Tibial nerve (tissue), 4 donors: ENCODE measurements at places on chromosomes 11 and 22.

GRCh38 chr22:24037851-24038765 lies 27.0 kb downstream of the CABIN1 start:
- H3K27ac ChIP-seq: no peak overlapping the region
- peaks cover 8% of the 10 kb centered on the region for H3K36me3 ChIP-seq
- no peaks in the 10 kb centered on the region for H3K4me1 ChIP-seq
- H3K27me3 ChIP-seq: no peaks in the 10 kb centered on the region

GRCh38 chr22:35556666-35557065 lies 16.0 kb downstream of the RASD2 start:
- no peaks in the 10 kb centered on the region for H3K27me3 ChIP-seq
- no peak for DNase-seq
- H3K36me3 ChIP-seq: no peaks in the 10 kb centered on the region
- H3K4me3 ChIP-seq: no peak overlapping the region
- no peak overlapping the region for H3K27ac ChIP-seq

DNA sequence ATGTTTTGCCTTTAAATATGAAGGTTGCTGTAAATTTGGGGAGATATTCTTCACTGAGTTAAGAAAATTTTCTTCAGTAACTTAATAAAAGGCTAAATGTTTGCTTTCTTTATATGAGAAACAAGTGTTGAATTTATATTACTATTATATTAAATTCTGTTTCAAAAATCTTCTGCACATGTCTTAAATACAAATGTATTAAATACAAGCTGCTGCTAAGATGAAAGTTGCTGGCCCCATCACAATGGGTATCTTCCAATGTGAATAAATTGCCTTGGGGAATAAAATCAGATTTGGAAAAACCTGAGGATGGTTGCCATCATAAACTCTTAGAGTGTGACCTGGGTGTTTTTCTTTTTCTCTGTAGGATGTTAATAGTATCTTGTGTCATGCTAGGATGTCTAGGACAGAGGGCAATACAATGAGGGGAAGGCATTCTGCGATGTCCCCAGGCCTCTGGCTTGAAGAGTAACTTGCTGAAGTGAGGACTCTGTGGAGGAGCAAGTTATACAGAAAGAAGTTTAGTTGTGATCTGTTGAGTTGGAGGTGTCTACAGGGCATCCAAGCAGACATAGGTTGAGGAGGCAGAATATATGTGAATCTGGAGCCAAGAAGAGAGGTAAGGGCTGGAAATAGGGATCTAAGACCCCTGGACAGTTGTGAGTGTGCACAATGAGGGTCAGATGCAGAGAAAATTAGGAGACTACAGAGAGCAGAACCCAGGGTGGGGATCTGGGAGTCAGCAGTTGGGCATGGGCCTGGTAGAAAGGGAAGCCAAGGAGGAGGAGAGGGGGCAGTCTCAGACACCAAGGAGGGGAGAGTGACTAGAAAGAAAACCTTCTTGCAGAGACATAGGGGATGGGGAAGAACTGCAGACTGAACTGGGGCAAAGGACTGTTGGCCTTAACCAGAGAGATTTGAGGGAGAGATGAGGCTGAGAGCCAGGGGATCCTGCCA lies 4.8 kb downstream of the IGLL5 start:
- no peaks in the 10 kb centered on the region for H3K36me3 ChIP-seq
- no peaks in the 10 kb centered on the region for H3K4me1 ChIP-seq
- peaks cover 4% of the 10 kb centered on the region for H3K27me3 ChIP-seq
- H3K4me3 ChIP-seq: no peak overlapping the region

- no peak overlapping the region for H3K4me3 ChIP-seq
- no peaks in the 10 kb centered on the region for H3K36me3 ChIP-seq
- H3K27me3 ChIP-seq: no peaks in the 10 kb centered on the region
- H3K27ac ChIP-seq: no peak overlapping the region
- no peaks in the 10 kb centered on the region for H3K4me1 ChIP-seq
These were observed 64.5 kb downstream of the BRD1 start for GRCh38 chr22:49763138-49763537.

DNA sequence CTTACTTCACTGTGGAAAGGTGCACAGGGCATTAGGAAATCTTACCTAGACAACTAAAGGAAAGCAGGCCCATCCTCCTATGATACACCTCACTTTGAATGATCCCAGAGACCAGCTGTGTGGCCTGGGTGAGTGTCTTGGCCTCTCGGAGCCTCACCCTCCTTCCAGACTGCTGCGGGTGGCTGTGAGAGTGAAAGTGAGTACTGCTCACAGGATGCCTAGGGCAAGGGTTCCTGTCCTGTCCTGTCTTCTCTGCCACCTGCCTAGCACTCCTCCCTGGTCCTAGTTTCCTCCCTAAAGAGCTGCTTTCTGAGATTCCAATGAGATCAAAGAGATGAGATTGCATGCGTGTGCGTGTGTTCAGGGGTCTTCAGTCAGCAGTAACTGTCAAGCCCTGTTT lies 19.5 kb upstream of the ADORA2A start:
- H3K4me3 ChIP-seq: no peak overlapping the region
- no peak for DNase-seq
- H3K4me1 ChIP-seq: peaks cover 29% of the 10 kb centered on the region

DNA sequence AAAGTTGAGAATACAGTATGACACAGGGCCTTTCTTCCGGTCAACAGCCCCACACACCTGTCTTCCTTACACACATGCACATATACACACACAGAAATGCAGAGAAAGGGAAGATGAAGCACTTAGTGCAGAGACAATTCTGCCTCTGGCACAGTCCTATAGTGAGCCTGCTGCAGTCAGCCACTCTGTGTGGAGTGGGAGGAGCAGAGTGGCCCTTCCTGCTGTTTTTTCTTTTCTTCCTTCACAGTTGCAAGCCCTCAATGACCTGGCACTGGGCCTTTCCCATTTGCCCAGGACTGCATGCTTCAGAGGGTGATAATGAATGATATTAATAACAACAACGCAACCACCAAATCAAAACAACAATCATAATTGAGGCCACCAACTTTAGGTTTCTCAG lies 527.0 kb upstream of the B3GAT1 start:
- H3K4me3 ChIP-seq: no peak overlapping the region
- peaks cover 4% of the 10 kb centered on the region for H3K27me3 ChIP-seq
- H3K36me3 ChIP-seq: no peaks in the 10 kb centered on the region
- no peak for DNase-seq
- peaks cover 4% of the 10 kb centered on the region for H3K4me1 ChIP-seq

DNA sequence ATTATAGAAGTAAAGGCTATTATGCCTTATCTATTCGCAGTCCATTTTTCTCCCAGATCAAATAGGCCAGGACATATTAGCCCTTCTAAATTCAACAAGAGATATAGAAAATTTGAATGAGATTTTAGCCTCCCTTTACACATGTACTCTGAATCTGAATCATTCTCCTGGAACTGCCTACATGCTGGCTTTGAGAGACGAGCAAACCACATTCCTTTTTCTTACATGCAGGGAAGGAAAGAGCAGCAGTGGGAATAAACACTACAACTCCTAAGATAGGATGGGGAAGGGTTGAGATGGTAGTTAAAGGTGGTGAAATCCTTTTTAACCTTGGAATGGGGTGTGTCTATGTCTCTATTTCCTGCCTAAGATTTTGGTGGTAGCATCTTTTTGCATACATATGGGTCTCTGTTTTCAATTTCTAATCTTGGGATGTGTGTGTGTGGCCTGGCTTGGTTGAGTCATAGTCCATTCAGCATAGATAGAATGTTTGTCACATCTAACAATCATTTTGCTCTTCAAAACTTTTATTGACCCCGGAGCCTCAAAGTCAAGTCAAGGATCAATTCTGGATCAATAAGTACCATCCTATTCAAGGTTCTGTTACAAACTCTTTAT lies 11.1 kb upstream of the OOSP2 start:
- H3K27ac ChIP-seq: no peak overlapping the region
- no peak overlapping the region for H3K4me3 ChIP-seq
- no peaks in the 10 kb centered on the region for H3K27me3 ChIP-seq
- no peak for DNase-seq
- no peaks in the 10 kb centered on the region for H3K36me3 ChIP-seq

DNA sequence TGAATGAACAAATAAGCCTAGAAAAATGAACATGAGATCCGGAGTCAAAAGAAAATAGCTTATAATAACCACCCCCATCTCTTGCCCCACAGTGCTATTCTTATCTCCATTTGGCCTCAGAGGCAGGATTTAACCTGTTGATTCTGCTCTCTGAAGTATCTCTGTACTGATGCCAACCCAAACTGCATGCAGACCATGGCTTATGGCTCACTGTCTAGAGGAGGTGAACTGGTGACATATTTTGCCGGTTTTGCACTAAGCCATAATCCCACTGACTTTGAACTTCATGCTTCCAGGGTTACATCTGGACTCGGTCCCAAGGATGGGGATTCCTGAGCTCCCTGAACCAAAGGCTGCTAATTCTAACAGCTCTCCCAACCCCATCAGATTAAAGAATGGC lies 397.1 kb downstream of the TENM4 start:
- H3K4me3 ChIP-seq: no peak overlapping the region
- H3K27ac ChIP-seq: no peak overlapping the region
- H3K27me3 ChIP-seq: no peaks in the 10 kb centered on the region
- no peaks in the 10 kb centered on the region for H3K4me1 ChIP-seq
- no peak for DNase-seq
- no peaks in the 10 kb centered on the region for H3K36me3 ChIP-seq

- no peaks in the 10 kb centered on the region for H3K27me3 ChIP-seq
- DNase-seq: no peak
- H3K36me3 ChIP-seq: no peaks in the 10 kb centered on the region
These were observed 29.4 kb downstream of the ARFGAP2 start for GRCh38 chr11:47147250-47147649.

DNA sequence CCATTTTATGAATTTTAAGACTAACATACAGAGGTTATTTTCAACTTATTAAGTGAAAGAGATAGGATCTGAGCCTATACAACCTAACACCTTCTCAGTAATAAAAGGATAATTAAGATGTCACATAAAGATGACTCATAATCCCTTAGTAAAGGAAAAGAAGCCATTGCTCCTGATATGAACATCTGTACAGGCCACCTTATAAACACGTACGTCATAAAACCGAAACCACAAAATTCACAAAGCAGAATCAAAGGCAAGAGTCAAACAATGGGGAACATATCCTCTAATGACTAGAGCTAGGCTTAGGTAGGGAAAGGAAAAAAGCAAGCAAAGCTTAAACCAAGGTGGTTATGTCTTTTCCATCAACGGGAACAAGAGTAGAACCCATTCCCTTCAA lies 103.5 kb downstream of the KCNA4 start:
- no peaks in the 10 kb centered on the region for H3K27me3 ChIP-seq
- no peak overlapping the region for H3K27ac ChIP-seq
- no peak for DNase-seq
- H3K36me3 ChIP-seq: no peaks in the 10 kb centered on the region
- no peaks in the 10 kb centered on the region for H3K4me1 ChIP-seq
- H3K4me3 ChIP-seq: no peak overlapping the region

GRCh38 chr11:122375687-122376399 lies 259.8 kb upstream of the BLID start:
- no peak overlapping the region for H3K27ac ChIP-seq
- no peaks in the 10 kb centered on the region for H3K4me1 ChIP-seq
- H3K4me3 ChIP-seq: no peak overlapping the region
- no peaks in the 10 kb centered on the region for H3K27me3 ChIP-seq
- no peaks in the 10 kb centered on the region for H3K36me3 ChIP-seq

DNA sequence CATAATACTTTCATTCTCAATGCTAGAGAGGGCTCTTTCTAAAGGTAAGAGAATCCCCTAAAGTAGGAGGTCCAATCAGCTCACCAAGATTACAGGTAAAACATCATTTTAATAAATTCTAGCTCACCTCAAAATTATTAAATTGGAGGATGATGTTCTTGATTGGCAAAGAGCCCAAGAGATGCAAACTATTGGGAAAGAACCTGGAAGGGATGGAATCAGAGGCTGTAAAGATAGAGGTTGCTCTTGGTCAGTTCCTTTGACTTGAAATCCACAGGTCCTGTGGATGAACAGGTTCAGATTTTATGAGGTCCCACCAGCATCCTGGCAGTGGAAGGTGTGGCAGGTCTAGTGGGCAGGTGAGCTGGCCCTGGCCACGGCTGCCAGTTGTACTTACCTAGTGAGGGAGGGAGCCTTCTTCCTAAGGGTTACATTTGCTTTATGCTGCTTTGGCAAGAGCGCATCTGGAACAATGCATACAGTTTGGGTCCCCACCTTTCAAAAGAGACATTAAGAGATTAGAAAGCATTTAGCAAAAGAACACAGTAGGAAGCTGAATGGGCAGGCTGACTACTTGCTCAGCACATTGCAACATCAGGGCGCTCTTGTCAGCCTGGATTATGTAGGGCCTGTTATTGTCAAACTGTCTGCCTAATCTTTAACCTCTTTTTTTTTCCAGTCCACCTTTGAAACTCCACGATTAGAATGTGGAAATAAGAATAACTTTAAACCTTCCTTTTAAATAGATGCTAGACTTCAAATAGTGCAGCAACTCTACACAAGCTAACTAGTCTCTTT lies 97.0 kb downstream of the RDX start:
- H3K27me3 ChIP-seq: no peaks in the 10 kb centered on the region
- H3K4me1 ChIP-seq: peaks cover 7% of the 10 kb centered on the region
- H3K36me3 ChIP-seq: no peaks in the 10 kb centered on the region
- no peak for DNase-seq

GRCh38 chr22:47133061-47133969 lies 370.9 kb downstream of the TBC1D22A start:
- no peaks in the 10 kb centered on the region for H3K27me3 ChIP-seq
- no peaks in the 10 kb centered on the region for H3K36me3 ChIP-seq
- H3K27ac ChIP-seq: no peak overlapping the region
- no peak overlapping the region for H3K4me3 ChIP-seq
